ENCODE measurements at places on chromosomes 7 and 10.
A peak's percentile ranks its signal among the peaks of the same experiment; 100 is the strongest.

DNA sequence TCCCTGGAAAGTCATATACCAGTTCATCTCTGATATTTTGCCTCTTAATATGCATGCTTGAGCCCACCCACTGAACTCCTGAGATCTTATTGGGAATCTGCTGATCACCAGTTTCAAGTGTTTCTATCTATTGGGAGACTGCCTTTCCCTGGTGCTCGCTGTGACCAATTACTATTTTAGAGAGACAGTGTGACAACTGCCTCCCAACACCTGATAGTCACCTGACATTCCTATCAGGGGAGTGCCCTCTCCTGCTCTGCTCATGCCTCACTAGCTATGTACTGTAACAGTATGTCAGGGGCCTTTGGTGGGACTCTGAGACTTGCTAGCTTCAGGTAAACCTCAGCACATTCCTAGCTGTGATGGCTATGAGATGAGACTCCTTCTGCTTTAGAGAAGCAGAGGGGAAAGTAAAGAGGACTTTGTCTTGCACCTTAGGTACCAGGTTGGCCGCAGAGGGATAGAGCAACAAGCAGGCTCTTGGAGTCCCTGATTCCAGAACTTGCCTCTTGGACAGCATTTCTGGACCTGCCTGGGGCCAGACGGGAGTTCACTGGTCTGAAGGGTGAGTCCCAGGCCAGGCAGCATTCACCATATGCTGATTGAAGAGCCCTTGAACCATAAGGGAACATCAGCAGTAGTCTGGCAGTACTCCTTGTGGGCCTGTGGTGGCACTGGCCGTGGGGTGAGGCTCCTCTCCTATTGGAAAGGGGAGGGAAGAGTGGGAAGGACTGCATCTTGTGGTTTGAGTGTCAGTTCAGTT is 34.4 kb upstream of the ARHGAP12 start:
- DNase-seq: no peak

DNA sequence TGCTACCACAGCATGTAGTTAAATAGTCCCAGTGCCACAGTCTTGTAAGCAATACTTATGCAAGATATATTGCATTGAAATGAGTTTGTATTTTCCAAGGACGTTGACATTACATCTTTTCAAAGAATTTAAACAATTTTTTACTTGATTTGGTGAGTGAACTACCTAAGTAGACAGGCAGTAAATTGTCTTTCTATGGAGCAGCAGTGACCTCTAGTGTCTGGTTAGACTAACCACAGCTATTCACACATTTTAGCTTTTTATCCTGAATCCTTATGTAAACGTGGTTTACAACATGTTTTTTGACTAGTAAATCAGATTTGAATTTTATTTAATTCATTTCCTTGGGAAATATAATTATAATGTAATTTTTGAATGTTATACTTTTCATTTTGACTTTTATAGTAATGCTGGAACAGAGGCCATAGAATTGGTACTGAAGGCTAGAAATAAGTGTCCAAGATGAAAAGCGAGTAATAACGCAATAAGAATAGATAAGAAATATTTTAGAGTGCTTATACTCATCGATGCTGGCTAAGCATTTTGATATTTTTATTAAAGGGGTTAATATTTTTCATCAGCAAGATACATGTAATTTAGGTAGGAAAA is 5.6 kb downstream of the LRRTM3 start:
- no peak for DNase-seq

DNA sequence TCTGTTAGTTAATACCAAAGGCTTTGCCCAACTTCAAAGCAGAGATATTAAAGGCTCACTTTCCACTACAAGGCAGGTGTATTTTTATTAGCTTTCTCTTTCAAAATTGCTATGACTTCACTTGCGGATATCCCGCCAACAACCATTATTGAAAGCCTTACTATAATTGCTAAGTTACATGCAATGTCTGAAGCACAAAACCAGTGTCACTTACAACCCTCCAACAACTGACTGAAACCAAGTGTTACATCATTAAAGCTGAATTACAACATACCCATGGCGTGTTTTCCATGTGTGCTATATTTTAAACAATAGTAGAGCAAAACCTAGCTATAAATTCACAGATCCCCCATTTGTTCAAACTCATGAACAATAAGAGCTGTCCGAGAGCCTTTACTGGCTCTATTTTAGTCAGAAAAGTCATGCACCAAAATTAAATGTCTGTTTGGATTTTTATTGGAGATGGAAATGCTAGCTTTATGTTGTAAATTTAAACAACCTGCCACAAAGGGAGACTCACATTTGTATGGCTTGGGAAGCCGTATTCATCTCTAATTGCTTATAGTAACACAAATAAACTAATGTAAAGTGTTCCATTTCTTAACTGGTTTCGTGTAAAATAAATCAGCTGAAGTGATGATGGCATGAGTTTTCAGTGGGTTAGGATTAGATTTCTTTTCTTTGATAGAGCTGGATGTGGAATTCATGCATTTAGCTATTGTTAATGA is 227.1 kb downstream of the AGMO start:
- DNase-seq: no peak

DNA sequence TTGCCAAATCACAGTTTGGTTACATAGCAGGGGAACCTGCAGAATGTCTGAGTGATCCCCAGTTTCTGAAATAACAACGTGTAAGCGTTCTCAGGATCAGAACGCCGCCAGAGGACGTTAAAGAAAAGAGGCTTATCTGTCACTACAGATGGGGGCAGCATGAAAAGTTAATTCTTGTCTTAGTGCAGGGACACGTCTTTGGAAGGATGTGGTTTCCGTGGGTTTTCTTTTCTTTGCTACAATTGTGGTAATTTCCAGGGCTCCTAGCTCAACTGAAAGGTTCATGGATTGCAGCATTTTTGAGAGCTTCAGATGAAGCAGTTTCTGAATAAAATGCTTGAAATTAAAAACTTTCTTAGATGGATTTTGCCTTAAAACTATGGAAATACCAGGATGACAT is 106.6 kb downstream of the PRKCQ start:
- no peak for DNase-seq

- DNase-seq: no peak
Measured at GRCh38 chr7:68789597-68789996, 808.7 kb upstream of the AUTS2 start.

GRCh38 chr7:95527033-95527775 is 41.5 kb downstream of the ASB4 start:
- peak; percentile 44 for DNase-seq

DNA sequence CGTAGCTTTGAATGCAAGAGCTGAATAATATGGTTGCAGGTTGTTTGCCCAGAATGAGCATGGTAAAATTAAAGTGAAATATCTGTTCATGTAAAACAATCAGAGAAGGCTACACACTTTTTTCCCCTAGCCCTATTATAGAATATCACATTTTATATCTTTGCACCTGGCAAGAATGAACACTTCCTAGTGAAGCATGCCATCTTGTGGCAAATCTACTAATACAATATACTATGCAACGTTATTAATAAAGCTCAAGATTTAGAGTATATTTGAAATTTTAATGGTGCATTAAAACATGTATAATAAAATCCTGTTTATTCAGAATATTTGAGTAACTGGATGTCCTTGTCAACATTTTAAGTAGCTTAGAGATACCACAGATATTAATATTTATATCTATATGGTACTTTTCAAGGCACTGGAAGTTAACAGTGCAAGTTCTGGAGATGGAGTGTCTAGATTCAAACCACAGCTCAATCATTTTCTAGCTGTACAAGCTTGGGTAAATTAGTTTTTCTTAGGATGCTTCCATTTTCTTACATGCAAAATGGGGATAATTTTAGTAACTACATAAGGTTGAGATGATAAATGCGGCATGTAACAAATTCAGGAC is 643.1 kb upstream of the SEMA3D start:
- no peak for DNase-seq

DNA sequence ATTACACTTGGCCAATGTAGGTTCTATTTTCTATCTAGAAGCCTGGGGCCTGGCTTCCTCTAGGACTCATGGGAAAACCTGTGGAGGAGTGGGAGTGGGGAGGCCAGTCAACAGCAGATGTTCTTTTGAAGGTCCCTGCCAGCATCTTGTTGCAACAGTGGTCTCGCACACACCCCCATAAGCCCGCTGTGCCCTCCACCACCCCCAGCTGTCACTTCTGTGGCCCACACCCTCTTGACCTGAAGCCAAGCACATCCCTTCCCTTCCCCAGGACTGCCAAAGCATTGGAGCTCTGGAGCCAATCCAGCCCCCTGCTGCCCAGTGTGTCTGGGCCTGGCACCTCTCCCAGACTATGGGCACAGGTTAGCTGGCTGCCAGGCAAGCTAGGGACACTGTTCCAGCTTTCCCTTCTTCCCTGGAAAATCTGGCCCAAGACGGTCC is 1.9 kb upstream of the STX1A start:
- DNase-seq: peak; percentile 44

- no peak for DNase-seq
Measured at GRCh38 chr7:77354484-77354883, 61.7 kb downstream of the GSAP start.
